Esophagus squamous epithelium (tissue), 5 donors: ENCODE measurements at places on chromosomes 13 and 19. TPM values are rescaled to one million over a fixed set of nuclear protein-coding genes. Genes with fewer than 3 reads are reported as not detected.

Gene KIR3DL2
- not detected for total RNA-seq

Gene MCEMP1
- not detected for total RNA-seq

DNA sequence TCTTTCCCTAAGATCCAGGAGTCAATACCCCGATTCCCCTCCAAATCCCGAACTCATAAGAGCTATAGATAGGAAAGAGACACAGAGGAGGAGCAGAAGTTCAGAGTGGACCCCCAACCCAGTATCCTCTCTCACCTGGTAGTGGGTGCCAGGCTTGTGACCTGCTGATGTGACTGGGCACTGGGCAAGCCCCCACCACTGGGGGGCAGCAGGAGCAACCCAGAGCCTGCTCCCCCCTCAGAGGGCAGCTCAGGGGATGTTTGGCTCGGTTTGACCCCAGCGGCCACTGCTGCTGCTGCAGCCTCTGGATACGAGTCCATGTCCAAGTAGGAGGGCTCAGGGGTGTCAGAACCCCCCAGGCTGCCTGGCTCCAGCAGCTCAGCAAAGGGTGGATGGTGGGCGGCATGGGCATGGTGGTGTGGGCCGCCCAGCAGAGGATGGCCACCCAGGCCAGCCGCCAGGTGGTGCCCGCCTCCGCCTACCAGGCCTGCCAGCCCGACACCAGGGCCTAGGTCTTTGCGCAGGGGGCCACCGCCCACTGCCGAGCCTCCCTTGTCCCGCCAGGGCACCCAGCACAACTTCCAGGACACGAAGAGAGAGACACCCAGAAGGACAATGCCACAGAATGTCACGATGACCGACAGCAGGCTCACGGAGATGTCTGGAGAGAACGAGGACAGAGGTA is 7.4 kb downstream of the SYT3 start:
- DNase-seq = no peak

- DNase-seq = no peak
Observed at GRCh38 chr19:31553846-31554215, 204.6 kb upstream of the TSHZ3 start.

GRCh38 chr13:82848766-82849165 is 1033.5 kb downstream of the SLITRK1 start:
- DNase-seq = no peak

DNA sequence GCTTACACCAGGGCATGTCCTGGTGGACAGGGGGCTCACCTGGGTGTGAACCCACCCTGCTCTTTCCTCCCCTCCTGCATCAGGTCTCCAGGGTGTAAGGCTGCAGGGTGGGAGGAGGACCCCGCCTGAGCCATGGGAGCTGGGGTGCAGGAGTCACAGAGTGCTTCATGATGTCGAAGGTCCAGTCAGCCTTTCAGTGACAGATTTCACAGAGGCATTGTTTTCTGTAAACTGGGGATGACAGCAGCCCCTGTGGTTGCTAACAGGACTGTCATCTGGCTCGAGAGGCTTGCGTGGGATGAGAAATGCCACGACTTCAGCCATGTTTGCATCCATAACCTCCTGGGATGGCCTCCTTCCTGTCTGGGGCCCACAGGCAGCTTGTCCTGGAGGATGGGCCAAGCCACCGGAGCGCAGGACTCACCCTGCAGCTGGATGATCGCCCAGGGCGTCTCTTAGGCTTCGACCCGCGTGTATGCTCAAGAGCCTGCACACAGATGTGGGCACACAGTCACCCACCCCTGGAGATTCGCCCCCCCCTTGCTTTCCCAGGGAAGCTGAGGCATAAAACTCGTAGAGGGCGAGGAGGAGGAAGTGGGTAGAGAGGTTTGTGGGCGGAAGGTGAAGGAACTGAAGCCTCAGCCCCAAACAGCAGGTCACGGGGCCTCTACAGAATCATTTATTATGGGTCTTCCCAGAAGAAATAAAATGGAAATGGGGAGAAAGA is 4.9 kb downstream of the NANOS3 start:
- DNase-seq = no peak

DNA sequence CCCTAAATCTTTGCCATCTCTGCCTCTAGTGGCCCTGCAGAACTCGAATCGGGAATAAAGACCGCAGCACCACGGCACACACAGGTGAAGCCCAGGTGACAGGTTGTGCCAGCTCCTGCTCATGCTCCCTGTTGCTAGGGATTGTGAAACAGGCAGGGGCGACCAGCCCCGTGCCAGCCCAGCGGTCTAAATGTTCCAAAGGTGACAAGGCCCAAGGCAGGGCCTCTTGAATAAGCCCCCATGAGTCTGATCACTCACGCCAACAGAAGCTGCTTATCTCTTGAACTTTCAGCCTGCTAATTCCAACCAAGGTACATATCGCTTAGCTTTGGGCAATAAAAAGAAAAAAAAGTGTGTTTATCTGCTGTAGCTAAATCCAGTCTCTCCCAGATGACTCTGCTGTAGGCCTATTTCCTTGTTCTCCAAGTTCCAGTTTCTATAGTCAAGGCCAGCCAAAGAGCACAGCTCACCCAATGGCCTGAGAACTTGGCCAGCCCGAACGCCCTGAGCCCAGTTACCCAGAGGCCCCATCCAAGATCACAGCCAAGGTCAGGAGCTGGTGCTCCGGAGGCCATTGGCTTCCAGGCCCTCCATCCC is 191.1 kb upstream of the GPR12 start:
- no peak for DNase-seq

DNA sequence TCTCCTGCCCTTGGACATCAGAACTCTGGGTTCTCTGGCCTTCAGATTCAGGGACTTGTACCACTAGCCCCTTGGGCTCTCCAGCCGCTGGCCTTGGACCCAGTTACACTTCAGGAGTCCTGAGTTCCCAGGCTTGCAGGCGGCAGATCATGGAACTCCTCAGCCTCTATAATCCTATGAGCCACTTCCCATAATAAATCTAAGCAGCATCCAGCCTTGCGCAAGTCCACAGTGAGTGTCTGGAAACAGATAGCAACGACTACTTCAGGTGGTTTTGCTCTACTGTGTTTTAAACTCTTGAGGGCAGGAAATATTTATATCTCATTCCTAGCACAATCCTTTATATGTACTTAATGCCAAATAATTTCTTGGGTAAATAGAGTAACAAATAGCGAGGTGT is 92.3 kb downstream of the COL4A1 start:
- DNase-seq = no peak

Gene PTGER1
- total RNA-seq = not detected

GRCh38 chr19:403221-404027 is 5.5 kb downstream of the C2CD4C start:
- no peak for DNase-seq

- no peak for DNase-seq
Observed at GRCh38 chr19:862581-863314, 3.3 kb downstream of the CFD start.

DNA sequence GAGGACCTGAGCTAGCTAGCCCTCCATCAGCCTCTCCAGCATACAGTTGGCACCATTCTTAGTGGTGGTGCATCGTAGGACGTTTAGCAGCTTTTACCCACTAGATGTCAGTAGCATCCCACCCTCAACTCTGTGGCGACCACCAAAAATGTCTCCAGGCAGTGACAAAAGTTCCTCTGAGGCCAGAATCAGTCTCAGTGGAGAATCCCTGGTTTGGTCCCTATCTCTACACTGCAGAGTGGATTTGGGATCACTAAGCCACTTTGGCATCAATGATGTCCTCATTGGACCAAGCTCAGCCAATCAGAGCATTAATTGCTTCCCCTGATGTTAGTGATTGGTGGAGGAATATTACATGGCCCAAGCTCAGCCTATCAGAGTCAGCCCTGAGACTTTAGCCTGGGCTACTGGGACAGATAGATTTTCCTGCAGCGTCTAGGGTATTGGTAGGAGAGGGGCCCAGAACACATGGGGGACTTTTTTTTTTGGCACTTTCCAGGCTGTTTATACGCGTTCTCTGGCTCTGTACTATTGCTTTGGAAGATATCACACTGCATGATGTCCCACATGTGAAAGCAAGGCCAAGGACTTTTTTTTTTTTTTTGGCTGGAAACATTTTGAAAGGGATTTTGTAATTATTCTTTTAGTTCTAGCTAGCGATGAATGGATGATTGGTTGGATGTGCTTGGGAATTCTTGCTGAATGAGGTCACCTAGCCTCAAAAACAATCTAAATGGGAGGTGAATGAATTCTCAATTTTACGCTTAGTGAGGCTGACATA is 7.0 kb downstream of the TMEM221 start:
- no peak for DNase-seq

- no peak for DNase-seq
Observed at GRCh38 chr13:94170145-94170571, 309.3 kb downstream of the DCT start.

DNA sequence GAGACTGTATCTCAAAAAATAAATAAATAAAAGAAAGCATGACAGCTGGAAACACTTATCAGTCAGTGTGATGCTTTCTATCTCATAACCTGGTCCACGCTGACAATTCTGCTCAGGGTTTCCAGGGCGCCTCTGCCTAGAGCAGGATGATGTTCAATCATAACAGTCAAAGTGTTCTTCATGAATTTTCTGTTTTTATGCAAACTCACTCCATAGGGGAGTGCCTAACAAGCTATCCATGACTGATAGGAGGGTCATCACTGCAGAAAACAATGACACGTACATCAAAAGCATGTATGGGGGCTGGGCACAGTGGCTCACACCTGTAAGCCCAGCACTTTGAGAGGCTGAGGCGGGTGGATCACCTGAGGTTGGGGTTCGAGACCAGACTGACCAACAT is 41.4 kb upstream of the ZNF83 start:
- no peak for DNase-seq

DNA sequence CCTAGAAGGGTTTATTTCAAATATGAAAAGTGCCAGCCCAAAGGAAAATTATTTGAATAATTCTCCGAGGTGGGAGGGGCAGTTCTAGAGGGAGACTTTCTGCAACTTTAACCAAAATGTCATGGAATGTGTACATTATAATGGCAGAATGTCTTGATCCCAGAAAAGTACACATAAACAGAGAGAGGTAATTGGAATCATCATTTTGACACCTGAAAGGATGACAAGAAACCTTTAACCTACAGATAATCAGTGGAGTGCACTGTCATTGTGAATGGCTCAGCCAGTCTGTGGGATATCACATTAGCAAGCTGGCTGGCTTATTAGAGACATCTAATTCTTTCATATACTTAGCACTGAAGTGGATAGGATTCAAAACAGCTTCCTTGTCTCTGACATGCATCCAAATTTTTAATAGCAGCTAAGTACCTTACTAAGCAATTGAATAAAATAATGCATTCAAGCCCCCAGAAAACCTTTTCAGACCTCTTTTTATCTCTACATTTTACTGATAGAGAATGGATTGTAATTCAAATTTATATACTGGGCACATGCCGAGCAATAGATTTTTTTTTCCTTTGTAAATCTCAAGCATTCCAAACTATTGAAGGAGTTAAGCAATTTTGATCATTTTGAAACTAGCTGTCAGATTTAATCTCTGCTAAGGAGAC is 468.6 kb downstream of the COG6 start:
- no peak for DNase-seq

- DNase-seq = no peak
Observed at GRCh38 chr19:11405846-11406643, 13.1 kb downstream of the RGL3 start.

Gene BST2
- total RNA-seq = 35.1 TPM

Gene ZNF432
- 13.7 TPM for total RNA-seq

- no peak for DNase-seq
Observed at GRCh38 chr13:46580362-46580839, 27.4 kb downstream of the LRCH1 start.

- no peak for DNase-seq
Observed at GRCh38 chr13:33079960-33080359, 63.7 kb downstream of the KL start.

DNA sequence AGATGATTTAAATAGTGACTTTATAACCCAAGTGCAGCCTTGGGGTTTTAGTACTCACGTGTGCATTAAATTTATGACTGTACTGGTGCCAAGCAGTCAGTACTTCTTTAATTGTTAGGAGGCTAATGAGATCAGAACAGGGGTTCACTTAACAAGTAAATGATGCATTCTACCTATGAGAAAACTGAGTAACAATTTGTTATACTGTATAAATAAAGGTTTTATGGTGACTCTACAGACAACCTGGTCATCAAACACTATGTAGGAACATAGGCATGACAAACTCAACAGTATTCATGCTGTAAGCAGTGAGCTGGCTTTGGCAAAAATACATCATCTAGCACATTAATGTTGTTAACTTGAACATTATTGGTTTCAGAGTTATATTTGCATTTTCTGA is 75.6 kb downstream of the UBL3 start:
- no peak for DNase-seq

- DNase-seq = no peak
Observed at GRCh38 chr19:19558055-19558454, 20.0 kb downstream of the CILP2 start.

DNA sequence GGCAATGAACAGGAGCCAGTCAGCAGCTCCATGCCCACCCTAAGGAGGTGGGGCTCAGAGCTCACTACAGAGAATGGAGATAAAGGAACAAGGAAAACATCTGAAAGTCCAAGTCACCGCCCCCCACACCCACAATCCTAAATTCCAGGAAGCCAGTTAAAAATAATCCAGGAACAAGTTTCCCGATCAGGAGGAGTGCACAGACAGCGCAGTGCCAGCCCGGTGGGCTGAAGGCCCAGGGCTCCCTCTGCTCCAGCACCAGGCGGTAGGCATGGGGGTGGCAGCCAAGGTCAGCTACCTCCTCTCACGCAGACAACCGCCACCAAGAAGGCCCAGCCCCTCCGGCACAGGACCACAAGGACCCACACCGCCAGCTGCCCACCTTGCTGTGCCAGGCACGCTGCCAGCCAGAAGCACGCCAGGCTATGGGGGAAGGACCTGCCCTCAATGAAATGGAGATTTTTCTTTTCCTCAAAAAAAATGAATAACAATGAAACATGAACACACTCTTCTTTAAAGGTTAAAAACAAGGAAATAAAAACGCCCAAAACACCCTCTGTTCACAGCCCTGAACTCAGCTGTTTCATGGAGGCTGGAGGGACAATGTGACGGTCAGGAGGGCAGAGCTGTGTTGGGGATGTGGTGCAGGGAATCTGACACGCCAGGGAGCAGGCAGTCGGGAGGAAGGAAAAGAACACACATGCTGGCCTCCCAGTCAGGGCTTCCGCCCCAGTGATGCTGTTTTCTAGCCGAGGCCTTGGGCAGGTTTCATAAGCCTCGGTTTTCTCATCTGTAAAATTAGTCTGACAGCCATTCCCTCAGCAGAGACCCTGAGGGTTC is 11.0 kb downstream of the STK24 start:
- DNase-seq = no peak

DNA sequence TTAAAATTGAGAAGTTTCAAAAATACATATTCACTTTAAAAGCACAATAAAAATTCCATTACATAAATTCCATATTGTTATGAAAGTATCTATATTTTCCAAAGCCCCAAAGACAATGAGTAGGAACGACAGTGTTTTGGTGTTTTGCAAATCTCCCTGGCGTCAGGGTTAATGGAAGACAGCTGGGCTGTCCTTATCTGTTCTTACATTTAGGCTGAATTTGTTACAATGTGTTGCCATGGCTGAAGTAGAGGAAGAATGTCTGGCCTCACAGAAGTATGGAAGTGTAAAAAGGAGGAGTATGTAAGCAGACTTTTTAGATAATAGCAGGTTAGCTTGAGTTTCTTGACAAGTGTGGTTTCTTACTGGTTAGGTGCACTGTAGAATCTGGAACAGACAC is 124.4 kb upstream of the SPATA13 start:
- no peak for DNase-seq

Gene CCNA1
- 1.3 TPM for total RNA-seq
